Natural killer cell treated with Interleukin-12 subunit alpha and Interleukin-12 subunit beta and Interleukin-15 and Interleukin-18, amount 100 ng/mL, for 72 hours (primary cell): ENCODE measurements at places on chromosomes 16 and 17. TPM values are rescaled to one million over a fixed set of nuclear protein-coding genes. Genes with fewer than 3 reads are reported as not detected.

Gene TMEM238L
- total RNA-seq, result not detected

Gene CCDC47
- total RNA-seq, result 102 TPM

Gene MMP2
- total RNA-seq, result not detected

Gene TPSD1
- not detected for total RNA-seq

Gene GPR139
- not detected for total RNA-seq

Gene CYB5D1
- total RNA-seq, result 12.9 TPM

Gene GAN
- 11.0 TPM for total RNA-seq

Gene SLFN11
- total RNA-seq, result 149 TPM

Gene SEPTIN12
- not detected for total RNA-seq

Gene NPIPB13
- total RNA-seq, result 50.6 TPM

Gene SLC16A3
- 534 TPM for total RNA-seq

Gene NTN3
- not detected for total RNA-seq

Gene SPNS3
- total RNA-seq, result 1.9 TPM

Gene MYL4
- 0.92 TPM for total RNA-seq

Gene SLC5A11
- 2.4 TPM for total RNA-seq

Gene KRTAP4-5
- not detected for total RNA-seq

Gene SDF2
- total RNA-seq, result 36.1 TPM

Gene TNFRSF13B
- total RNA-seq, result 2.3 TPM

Gene KCNH4
- 0.33 TPM for total RNA-seq

Gene C16orf82
- not detected for total RNA-seq

Gene DPEP2
- total RNA-seq, result 2.2 TPM

Gene ASGR1
- 0.95 TPM for total RNA-seq

Gene MAPT
- 0.17 TPM for total RNA-seq

Gene CHD9NB
- 0.17 TPM for total RNA-seq

Gene PRSS8
- total RNA-seq, result not detected

Gene CCL8
- not detected for total RNA-seq

Gene CRLF3
- 59.0 TPM for total RNA-seq

Gene OTOP2
- total RNA-seq, result not detected

Gene MT4
- not detected for total RNA-seq

Gene KRT36
- total RNA-seq, result not detected

Gene RNF222
- total RNA-seq, result not detected

Gene C16orf86
- 1.6 TPM for total RNA-seq

Gene SGF29
- 35.8 TPM for total RNA-seq

Gene YBX2
- total RNA-seq, result not detected

Gene ZNF768
- 10.4 TPM for total RNA-seq

Gene WSCD1
- total RNA-seq, result 2.2 TPM

Gene CHST5
- not detected for total RNA-seq

Gene TSPOAP1
- 54.0 TPM for total RNA-seq

Gene XAF1
- total RNA-seq, result 53.7 TPM

Gene CD2BP2
- total RNA-seq, result 95.8 TPM

Gene MYH2
- not detected for total RNA-seq

Gene SSTR5
- not detected for total RNA-seq
